ENCODE measurements at places on chromosomes 6 and 20.

GRCh38 chr6:94894300-94894699 is 683.0 kb upstream of the MANEA start:
- DNase-seq, result no peak

DNA sequence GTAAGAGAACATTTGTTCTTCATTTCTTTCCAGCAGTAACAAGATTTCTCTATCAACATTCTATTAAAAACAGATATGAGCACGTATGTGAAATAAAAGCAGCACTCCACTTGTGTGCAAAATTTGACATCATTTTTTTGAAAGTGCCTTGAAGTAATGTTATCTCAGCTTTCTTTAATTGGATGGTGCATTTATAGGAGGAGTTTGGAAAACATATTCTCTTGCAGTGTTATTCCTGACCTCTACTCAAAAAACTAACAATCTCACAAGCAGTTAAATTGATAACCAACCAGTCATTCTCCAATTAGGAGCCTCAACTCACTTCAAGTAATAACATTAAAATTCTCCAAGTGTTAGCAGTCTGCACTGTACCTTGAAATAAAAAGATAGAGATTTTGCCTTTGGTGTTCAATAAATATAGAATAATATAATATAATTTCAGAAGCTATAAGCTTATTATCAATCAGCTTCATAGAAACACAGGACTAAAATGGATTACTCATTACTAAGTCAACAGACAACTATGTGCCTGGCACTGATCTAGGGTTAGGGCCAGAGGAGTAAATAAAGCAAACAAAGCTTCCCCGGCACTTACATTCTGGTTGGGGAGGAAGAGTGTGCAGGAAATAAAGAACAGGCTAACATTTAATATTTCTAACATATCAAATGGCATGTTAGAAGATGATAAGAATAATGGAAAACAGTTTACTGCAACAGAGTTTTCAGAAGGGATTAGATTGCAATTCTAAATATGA is 149.0 kb upstream of the SGK1 start:
- DNase-seq, result no peak

GRCh38 chr20:21391185-21391971 is 5.9 kb downstream of the NKX2-4 start:
- no peak for DNase-seq

DNA sequence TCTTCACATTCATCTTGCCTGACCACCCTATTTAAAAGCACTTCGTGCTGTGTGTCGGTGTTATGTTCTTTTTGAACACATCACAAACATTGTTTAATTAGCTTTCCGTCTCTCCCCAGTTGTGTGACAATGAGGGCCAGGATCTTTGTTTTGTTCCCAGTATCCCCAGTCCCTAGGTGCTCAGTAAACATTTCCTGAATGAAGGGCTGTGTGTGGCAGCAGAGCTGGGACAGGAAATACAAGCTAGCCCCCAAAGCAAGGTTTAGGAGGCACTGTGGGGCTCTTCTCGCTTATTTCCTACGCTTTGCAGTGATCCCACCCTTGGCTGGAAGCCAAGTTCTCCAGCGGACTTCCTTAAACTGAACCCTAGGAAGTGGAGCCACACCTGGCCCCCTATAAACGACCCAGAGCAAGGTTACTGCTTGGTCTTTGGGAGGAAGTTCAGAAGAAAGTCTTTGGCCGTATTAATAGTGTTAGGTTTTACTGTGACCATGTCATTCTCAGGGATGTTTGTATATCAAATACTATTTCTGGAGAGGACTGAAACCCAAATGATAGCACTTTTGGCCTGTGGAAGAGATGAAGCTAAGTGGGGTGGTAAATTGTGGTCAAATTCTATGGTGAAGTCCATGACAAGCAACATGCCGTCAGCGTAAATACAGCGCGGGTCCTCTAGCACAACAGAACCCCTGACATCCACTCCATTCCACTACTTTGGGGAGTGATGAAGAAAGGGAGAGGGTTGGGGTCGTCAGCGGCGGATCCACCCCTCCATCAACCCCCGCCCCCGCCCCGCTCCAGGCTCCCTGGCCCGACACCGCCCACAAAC is 570 bp upstream of the FANCE start:
- DNase-seq, result no peak

DNA sequence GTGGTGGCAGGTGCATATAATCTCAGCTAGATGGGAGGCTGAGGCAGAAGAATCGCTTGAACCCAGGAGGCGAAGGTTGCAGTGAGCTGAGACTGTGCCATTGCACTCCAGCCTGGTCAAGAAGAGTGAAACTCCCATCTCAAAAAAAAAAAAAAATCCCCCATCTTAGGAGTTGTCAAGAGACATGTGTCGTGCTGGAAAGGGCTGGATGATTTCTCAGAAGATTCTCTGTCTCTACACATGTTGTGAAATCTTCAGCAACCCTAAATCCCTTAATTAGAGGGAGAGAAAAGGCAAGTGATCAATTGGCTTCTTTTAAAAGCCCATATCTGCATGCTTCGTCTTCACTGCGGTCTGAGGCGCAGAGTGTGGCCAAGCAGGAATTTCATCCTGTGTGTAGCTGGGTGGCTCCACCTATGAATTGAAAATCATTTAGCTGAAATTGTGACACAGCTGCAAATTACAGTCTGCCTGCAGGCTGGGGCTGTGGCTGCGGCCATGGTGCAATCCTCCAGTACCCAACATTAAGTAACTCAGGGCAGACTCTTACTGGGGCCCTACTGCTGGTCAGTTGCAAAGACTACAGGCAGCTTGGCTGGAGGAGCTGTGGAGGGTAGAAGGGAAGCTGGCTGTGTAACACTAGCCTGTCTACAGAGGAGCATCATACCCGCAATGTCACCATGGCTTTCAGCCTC is 3.2 kb upstream of the TGM3 start:
- peak; percentile 99 for DNase-seq

- DNase-seq, result no peak
These were observed 445.9 kb downstream of the PHF3 start for GRCh38 chr6:64081453-64081852.

DNA sequence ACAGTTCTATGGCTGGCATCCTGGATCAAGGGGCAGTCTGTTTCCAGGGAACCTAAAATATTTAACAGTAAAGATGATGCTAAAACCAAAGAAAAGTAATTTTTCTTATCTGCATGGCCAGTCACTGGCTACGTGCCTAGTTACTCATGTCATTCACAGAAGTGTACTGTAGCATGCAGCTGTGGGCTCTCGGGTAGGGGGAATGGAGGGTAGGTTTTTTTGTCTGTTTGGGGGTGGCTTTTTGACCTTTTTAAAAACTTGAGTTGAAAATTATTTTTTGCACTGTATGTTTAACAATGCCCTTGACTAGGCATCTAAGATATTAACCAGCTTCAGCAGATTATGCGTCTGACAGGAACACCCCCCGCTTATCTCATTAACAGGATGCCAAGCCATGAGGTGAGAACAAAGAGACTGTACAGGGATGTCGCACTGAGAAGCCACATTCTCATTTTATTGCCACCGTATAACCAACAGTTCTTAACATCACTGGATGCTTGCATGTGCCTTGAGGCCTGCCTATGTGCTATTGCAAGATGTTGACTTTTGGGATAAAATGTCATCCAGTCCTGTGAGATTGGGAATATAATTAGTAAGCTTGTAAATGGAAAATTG is 30.3 kb upstream of the MAPK13 start:
- DNase-seq, result no peak

DNA sequence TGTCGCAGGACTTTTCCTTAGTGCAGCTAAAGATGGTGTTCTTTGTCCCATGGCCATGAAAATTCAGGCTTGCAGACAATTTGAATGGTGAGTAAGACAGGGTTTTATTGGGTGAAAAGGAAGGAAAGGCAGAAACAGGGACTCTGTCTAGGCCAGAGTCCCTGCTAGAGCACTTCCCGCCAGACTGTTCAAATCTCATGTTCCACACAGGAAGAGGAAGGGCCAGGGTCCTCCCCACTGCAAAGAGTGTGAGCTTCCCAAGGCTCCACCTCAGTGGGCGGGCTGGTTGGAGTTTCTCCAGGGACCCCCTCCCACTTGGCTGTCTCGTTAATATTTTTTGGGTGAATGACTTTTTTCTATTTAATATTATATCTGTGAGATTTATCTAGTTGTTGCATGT is 29.0 kb downstream of the COL19A1 start:
- no peak for DNase-seq

GRCh38 chr6:125340991-125341390 is 39.2 kb upstream of the HDDC2 start:
- DNase-seq, result no peak

- peak; percentile 38 for DNase-seq
These were observed 209.6 kb downstream of the ERMARD start for GRCh38 chr6:169960886-169961611.

DNA sequence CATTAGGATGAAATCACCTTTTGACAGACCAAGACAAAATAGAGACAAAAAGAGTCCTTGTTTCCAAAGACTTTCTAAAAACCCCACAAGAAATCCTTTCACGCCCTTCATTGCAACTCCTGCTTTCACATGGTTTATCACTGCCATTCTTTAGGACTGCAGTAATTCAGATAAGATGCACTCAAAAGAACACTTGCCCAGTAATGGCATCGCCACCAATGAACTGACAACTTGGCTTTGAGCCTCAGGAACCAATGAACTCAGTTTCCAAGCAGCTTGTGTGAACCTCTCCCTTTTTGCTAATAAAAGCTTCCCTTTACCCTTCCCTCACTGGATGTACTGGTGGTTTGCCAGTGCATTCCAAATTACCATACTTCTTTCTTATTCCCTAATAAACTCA is 21.8 kb downstream of the OSTM1 start:
- no peak for DNase-seq

DNA sequence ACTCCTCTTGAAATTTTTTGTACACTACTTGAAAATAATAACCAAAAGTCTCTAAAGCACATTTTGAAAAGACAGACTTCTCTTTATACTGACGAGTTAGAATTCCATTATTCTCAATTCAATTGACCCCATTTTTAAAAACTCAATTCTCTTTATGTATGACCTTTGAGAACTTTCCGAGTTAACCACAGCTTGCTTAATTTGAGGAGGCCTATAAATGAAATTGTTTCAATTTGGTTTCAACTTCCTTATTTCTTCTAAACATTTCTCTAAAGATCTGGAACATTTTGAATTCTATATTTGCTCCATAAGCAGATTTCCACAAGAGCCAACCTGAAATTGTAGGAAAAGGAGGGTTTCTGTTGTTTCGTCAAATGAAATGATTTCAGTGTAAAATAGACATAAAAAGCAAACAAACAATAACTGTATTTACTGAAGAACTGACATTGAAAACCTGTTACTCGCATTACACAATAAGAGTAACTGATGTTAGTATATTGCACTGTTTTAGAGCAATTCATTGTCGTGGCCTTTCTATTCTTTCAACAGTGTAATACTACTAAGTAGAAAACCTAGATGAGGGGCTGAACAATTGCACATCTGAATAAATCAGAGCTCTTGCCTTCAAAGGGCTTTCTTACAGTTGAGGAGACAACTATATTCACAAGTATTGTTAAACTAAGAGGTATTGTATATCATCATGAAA is 223.6 kb downstream of the HIVEP2 start:
- DNase-seq, result peak; percentile 69

DNA sequence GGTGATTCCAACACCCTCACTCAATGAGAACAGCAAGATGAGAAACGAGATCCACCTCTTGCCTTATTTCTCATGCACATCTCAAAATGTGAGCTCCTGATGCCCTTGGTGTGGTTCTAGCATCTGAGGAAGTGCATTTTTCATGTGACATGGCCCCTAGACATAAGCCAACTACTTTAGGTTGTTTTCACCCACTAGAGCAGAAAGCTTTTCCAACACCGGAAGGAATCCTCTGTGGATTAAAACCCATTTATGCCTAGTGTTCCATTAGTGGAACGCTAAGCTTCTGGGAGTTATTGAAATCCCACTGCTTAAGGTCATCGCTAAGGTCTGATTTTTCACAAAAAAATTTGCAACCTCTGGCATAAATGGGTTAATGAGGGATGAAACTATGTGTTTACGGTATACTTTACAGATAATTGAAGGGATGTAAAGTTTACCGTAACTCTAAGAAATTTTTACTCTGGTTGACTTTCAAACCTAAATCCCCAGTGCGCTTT is 24.0 kb downstream of the CYP24A1 start:
- DNase-seq, result no peak

GRCh38 chr20:54190217-54190616 is 16.4 kb upstream of the CYP24A1 start:
- DNase-seq, result no peak

DNA sequence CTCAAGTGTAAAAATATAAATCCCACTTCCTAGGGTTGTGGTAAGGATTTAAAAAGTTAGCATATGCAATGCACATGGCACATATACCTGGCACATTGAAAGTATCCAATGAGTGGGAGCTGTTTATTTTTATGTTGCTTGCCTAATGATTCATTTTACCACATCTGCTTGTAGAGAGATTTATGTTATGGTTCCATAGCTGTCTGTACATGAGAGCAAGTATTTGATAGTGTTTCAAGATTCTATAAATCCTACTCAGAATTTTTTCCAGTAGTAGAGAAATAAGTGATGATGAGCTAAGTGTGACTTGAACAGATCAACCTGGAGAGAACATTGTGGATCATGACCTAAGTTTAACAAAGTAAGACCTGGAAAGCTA is 125.3 kb upstream of the SPTLC3 start:
- no peak for DNase-seq

GRCh38 chr6:128149796-128150195 is 248.9 kb upstream of the THEMIS start:
- no peak for DNase-seq

GRCh38 chr6:149363154-149363553 is 36.9 kb upstream of the SUMO4 start:
- no peak for DNase-seq

GRCh38 chr6:25832670-25833069 is 818 bp upstream of the SLC17A1 start:
- no peak for DNase-seq

DNA sequence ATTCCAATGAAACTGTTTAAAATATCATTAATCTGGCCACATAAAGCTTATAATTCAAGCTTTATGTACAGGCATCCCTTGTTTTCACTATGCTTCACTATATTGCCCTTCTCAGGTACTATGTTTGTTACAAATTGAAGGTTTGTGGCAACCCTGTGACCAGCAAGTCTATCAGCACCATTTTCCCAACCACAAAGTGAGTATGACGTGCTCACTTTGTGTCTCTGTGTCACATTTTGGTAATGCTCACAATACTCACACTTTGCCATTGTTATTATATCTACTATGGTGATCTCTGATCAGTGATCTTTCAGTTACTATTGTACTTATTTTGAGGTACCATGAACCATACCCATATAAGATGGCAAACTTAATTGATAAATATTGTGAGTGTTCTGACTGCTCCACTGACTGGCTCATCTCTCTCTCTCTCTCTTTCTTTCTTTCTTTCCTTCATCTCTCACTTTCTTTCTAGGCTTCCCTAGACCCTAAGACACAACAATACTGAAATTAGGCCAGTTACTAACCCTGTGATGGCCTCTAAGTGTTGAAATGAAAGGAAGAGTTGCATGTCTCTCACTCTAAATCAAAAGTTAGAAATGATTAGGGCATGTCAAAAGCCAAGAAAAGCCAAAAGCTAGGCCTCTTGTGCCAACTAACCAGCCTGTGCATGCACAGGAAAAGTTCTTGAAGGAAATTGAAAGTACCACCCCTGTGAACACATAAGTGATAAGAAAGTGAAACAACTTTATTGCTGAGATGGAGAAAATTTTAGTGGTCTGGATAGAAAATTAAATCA is 227.9 kb downstream of the BCAS1 start:
- no peak for DNase-seq

Data from NB4 (cell line).